ENCODE measurements at places on chromosomes 3 and 15.

DNA sequence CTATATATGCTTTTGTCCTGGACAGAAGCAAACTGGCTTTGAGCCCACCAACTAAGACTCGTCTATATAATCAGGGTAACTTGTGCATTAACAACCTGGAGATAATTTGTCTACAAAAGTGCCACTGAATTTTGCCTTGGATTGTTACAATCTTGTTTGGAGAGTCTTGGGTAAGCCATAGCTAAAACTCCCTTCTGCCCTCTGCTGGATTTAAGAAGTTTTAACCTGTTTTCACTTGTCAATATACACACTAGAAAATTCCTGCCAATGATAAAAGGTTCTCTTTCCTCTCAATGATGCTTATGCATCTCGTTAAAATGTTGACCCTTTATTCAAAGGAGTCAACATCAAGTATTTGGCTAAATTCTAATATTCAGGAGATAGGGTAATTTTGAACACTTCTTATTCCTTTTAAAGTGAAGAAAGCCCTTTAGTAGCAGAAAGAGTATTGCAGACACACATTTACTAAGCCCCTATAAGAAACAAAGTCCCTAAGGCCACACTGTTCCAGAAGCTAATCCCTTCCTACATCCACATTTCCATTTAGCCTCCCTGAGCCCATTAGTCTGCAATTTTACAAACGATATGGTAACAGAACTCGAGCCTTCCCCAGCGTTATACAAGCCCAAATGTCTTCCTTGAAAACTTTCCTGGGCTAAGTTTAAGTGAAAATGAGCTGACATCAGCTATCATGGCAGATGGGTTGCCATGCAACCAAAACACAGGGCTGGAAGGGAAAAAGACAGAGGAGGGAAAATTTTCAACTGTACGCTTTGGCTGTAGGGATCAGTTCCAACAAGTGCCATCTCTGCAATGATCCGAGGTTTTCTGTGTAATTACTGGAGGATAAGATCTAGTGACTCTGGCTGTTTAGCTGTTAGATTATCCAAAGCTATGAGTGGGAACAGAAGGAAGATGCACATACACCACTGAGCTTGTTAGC lies 75.9 kb upstream of the FGF12 start:
- peak; percentile 47 for DNase-seq

DNA sequence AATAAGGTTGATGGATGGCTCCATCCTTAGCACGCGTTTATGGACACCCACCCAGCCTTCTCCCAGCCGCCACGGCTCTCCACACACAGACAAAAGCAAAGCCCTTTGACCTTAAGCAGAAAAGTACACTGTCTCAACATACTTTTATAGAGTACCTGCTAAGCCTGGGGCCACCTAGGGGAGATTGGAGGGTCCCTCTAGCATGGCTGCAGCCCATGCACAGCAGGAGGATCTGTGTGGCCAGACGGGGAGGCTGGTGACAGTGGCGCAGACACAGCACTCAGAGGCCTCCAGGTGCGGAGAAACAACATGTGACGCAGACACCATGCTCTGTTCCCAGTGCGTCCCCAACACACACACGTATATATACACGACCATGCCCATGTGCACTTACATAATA lies 174.9 kb downstream of the XXYLT1 start:
- DNase-seq: no peak

DNA sequence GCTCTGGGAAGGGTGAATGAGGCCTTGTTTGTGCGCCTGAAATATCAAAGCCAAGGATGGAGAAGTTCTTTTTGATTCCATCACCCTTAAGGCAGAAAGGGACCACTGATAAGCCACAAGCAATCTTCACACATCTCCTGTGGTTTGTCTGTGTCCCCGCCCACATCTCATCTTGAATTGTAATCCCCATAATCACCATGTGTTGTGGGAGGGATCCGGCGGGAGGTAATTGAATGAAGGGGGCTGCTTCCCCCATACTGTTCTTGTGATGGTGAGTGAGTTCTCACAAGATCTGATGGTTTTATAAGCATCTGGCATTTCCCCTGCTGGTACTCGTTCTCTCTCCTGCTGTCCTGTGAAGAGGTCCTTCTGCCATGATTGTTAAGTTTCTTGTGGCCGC lies 329.6 kb upstream of the RGMA start:
- DNase-seq: no peak

DNA sequence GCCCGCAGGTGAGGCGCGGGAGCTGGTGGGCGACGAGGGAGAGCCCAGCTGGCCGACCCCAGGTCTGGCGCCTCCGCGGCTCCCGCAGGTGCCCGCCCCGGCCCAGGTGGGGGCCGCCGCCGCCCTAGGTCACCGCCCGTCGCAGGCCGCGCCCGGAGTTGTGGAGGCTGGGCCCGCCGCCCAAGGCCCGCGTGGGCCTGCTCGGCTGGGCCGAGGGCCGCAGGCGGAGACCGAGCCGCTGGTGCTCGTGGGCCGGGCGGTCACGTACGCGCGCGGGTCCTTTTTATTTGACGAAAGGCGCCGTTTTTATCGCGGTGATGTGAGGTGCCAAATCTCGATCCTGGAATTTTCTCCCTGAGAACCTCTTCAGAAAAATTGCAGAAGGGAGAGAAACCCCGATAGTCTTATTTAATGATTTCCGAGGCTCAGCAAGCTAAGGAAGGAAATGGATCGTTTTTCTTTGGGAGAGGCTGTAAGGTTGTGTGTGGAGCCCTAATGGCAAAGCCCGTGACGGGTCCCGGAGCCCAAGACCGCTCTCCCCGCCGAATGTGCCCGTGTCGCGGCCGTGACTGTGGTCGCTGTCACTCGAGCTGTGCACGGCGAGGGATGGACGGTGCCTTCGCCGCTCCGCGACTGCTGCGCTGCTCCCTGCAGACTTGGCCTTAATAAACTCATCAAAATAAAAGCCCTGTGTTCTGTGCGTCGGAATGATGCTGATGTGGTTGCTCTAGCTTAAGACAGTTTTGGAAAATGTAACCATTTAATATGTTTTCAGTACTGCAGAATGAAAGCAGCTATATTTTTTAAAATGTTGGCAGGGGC lies 612 bp downstream of the APPL1 start:
- DNase-seq: peak; percentile 26

- DNase-seq: peak; percentile 25
These were observed 74.4 kb downstream of the MOBP start for GRCh38 chr3:39541917-39542329.

DNA sequence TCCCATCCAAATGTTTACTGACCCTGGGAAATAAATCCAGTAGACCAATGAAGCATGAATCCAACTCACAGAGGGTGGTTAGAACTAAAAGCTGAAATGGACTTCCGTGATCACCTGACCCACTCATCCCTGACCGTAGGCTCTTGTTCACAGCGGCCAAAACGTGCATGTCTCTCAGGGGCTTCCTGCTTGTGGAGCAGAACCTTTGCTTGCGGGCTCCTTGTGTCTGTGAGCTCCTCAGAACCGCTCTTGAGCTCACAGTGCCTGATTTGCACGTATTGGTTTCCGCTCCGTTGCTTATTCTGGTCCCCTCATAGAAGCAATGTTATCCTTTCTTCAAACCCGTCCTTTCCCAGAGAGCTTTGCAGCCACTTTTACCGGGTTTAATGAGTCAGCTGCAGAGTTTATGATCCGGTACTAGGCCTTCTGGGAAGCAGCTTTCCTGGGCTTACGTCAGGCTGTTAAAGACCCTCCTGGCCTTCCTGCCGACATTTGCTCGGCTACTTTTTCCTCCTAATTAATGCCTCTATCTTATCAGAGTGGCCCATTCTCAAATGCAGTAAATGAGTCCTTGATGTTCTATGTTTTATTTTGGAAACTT lies 35.4 kb downstream of the LIPC start:
- no peak for DNase-seq

DNA sequence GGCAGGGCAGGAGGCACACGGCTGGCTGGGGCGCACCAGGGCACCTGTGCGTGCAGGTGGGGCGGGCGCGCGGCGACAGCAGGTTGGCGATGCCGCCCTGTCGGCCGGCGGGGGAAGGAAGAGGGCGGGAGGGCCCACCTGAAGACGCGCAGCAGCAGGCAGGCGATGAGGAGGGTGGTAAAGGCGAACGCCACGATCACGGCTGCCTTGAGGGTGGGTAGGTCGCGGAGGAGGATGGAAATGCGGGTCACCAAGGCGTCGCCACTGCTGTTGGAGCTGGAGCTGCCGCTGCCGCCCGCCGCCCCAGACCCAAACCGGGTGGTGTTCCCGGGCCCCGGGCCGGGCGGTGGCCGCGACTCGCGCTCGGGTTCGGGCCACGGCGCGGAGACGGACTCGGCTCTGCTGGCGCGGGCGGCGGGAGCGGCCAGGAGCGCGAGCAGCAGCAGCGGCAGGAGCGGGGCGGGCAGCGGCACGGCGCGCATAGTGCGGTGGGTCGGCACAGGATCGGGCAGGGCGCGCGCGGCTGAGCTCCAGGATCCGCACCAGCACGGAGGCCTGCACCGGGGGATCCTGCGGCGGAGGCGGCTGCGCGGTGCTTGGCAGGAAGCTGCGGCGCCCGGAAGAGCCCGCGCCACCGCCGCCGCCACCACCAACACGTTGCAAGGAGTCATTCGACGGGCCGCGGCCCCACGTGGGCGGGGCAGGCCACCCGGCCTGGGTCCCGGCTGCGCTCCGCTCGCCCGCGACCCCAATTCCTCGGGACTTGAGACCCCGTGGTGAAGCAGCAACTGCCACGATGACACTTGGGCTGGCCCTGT lies at the start of gene FAM174B:
Gene FAM174B, minus strand, starts transcription at position 598 of the 818 bp plus-strand sequence.
- no peak for DNase-seq

DNA sequence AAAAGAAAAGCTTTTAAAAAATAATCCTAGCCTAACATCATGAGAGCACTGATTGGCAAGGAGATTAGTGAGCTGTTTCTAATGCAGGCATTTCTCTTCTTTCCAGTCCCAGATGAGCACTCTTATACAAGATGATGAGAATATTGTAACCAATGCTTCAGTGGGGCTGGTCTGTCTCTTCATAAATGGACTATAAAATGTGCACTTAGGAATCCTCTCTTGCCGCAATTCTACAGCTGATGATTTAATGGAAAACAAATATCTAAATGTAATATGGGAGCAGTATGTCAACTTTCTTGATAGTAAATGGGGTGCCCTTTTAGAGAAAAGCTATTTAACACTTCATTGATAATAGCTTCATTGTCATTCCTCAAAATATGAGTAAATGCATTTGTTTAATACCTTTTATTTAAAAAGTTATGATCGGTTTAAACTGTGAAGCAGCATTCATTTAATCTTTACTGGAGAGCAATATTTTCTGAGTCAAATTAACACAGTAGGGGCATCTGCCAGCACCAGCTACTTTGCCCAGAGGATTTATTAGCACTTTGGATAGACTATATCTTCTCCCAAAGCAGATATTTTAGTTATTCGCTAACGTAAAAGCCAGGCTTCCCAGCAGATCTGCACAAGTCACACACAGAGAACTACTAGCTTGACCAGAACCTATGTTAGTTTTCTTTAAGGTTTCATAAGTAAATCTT lies 985.9 kb downstream of the DIPK2A start:
- no peak for DNase-seq

DNA sequence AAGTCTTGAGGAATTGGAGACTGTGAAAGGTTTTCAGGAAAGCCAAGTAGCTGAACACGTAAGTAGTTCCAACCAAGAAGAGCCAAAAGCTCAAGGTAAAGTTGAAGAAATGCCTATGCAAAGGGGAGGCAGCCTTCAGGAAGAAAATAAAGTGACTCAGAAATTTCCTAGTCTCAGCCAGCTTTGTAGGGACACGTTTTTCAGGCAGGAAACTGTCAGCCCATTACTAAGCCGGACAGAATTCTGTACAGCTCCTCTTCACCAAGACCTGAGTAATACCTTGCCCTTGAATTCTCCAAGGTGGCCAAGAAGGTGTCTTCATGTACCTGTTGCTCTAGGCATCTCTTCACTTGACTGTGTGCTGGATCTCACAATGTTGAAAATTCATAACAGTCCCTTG lies 48.6 kb downstream of the CDAN1 start:
- no peak for DNase-seq

GRCh38 chr3:182618981-182619591 lies 174.2 kb upstream of the ATP11B start:
- DNase-seq: peak; percentile 91

GRCh38 chr3:178532476-178532875 lies 3.8 kb upstream of the KCNMB2 start:
- DNase-seq: no peak

- no peak for DNase-seq
These were observed 14.7 kb upstream of the HHATL start for GRCh38 chr3:42717306-42717705.

- no peak for DNase-seq
These were observed 13.3 kb upstream of the SH3BP5 start for GRCh38 chr3:15345608-15346137.

DNA sequence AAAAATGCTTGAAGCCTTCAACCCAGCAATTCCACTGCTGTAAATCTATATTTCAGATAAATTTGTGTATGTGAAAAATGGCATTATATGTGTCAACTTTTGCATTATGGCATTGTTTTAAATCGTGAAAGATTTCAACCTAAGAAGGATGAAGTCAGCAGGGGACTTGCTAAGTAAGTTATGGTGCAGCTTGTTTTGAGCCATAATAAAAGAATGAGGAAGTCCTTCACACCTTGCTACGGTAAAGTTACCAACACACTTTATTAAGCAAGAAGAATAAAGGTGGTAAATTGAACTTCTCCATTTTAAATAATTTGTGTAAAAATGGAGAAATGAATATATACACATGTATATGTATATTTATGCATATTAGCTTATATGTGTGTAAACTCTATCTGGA lies 371.4 kb downstream of the ROBO2 start:
- no peak for DNase-seq

DNA sequence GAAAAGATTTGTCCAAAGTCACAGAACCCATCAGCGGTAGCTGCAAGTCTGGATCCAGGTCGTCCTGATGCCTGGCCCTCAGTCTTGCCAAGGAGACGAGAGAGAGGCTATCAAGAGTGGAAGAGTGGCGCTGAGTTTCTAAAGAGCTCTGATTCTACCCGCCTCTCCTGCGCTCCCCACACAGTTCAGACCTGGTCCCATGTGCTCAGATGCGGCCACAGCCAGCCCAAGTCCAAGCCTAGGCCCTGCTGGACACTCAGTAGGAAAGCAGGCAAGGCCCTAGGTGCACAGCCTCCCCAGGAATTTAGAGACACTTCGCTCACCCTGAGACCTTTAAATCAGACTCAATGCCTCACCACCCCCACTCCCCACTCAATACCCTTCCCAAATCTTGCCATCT lies 32.4 kb downstream of the CCDC12 start:
- DNase-seq: no peak

GRCh38 chr3:108137460-108137814 lies 46.6 kb upstream of the CD47 start:
- no peak for DNase-seq

DNA sequence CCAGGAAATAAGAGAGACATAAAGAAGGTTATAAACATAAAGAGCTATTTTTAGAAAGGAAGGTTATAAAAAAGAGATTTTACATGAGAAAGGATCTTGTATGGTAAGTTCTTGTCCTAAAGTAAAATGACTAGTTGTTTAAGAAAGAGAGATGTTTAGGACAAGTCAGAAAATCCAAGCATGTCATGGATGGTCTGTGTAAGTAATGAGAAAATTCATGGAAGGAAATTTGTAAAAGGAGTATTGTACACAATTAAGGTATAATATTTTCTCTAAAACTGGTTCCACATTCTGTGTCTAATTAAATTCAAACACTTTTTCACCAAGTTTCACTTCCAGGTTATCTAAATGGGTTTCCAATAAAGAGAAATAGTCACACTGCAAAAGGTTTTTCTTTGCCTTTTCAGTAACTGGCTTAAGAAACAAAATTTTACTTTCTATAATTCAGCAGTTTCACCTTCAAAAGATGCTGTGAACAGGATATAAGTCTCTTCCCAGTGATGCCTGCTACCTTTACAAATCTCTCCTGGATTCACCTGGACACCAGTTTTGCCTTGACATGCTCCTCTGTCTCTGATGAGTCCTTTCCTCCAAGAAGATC lies 455.7 kb downstream of the ZIC1 start:
- peak; percentile 4 for DNase-seq

GRCh38 chr15:98954411-98954810 lies 53.2 kb downstream of the PGPEP1L start:
- peak; percentile 70 for DNase-seq

Measured in A172 (cell line).